ENCODE measurements at places on chromosomes 6 and 20.

- no peak for DNase-seq
Observed at GRCh38 chr20:4883051-4883450, 118.3 kb downstream of the SLC23A2 start.

DNA sequence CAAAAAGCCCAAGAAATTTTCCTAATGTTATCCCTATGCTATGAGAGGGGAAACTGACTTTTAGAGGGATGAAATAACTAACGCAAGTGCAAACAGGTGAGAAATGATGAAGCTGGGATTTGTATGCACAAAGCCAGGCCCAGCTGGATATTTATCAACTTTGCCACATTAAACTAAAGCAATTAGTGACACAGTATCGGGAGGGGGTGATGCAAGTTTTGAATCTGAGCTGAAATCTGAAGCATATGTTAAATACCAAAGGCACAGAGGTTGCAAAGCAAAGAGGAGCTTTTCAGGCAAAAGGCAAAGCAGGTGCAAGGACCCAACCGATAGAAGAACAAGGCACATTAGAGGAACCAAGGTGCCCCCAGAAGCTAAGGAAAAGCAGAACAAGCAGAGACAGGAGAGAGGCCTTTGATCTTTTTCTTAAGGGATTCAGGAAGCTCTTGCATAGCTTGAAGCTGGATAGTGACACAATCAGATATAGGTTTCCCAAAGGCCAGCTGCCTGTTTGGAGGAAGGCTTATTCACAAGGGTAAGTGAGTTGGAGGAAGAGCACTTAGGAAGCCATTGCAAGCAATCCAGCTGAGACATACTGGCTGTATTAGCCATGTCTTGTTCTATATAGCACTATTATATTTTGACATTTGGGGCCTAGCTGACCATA is 207.5 kb downstream of the HIVEP2 start:
- DNase-seq, result no peak

GRCh38 chr6:36933102-36933501 is 21.4 kb upstream of the PI16 start:
- no peak for DNase-seq

DNA sequence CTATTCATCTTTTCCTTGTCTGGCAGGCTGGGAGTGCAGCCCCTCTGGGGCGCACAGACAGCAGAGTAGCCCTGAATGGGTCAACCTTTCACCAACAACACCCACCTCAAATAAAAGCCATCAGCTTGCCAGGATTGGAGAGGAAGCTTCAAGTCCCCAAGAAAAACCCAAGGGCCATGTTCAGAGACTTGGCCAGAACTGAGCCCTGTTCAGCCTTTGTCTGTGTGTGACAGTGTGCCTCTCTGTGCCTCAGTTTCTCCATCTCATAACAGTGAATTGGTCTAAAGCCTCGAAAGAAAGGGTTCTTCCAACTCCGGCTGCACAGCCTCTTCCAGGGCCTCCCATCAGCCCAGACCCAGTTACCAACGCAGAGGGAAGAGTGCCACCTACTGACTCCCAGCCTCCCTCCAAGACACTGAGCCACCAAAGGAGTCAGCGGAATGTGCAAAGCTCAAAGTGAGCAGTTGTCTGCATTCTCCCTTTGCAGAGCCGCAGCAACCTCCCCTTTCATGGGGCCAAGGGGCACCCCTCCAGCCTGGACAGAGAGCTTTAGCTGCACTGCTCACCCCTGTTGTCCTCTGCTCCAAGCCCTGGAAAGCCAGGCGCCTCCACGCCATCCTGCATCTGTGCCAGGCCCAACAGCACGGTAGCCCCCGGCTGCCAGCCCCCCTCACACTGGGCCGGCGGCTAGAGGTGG is 82.7 kb upstream of the TOP1 start:
- peak; percentile 57 for DNase-seq

DNA sequence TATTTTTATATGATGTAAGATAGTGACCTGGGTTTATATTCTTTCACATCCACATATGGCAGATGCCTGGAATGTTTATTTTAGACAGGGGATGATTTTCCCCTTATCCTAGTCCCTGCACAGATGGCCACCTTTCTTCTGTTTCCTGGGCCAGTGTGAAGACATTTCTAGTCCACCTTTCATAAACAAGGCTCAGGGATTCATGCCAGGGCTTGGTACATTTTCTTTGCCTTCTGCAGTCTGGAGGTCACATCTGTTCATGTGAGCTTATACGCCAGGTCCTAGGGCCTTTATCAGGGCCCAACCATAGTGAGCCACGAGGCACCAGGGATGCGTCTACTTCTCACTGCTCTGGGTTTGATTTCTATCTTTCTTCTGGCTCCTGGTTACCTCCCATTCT is 38.0 kb upstream of the ERVFRD-1 start:
- no peak for DNase-seq
